Cardiac fibroblast (primary cell): ENCODE measurements at places on chromosomes 4 and X.

GRCh38 chr4:129645461-129645860, 549.5 kb downstream of the C4orf33 start:
- DNase-seq: no peak

DNA sequence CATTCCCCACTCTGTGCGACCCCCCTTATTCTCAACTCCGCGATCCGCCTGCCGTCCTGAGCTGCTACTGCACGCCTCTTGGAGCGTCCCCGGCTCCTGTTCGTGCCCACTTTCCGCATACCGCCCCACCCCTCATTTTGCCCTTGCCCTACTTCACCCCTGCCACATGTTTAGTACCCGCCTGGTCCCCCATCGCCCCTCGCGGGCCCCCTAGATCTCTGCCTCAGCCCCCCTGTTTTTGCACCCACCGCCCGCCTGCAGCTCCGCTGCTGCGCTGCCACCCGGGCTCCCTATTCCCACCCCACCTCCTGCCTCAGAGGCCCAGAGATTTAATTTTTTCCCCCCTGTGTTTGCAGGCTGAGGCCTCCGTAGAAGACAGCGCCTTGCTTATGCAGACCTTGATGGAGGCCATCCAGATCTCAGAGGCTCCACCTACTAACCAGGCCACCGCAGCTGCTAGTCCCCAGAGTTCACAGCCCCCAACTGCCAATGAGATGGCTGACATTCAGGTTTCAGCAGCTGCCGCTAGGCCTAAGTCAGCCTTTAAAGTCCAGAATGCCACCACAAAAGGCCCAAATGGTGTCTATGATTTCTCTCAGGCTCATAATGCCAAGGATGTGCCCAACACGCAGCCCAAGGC, 1.4 kb downstream of the MAGED1 start:
- peak; percentile 34 for DNase-seq

GRCh38 chr4:17134565-17134964, 236.1 kb upstream of the LDB2 start:
- no peak for DNase-seq

- peak; percentile 46 for DNase-seq
These were observed 39.4 kb downstream of the NOCT start for GRCh38 chr4:139054791-139055505.

GRCh38 chr4:24218566-24218965, 328.7 kb upstream of the PPARGC1A start:
- DNase-seq: no peak

GRCh38 chr4:140343303-140343702, 30.1 kb upstream of the SCOC start:
- peak; percentile 45 for DNase-seq

DNA sequence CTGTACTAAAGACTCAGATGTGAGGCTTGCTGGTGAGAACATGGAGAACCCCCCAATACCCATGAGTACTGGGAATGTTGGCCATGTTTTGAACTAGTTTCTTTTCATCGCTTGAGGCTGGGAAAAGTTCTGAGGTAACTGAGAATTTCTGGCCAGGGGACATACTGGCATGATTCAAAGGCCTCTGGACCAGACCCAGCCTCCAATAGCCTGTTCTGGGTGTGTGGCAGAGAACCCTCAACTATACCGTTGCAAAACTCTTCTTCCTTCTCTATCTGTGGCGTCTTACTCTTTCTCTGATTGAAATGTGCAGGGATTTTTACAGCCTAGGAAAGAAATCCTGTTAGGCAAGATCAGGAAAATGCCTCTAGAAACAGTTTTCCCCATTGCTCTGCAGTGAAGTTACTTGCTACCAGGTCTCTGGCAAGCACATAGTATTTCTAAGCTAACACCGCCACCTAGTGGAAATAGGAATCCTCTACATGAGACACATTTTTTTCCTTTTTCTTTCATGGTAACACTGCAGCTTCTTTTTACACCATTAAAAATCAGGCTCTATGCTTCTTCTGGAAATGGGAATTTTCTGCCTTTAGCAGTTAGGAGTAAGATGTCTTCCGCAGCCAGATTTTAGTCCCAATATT, 170.7 kb upstream of the ZCCHC13 start:
- peak; percentile 69 for DNase-seq

GRCh38 chr4:113958766-113959538, 20.5 kb downstream of the ARSJ start:
- DNase-seq: peak; percentile 89
